ENCODE measurements at places on chromosomes 4 and X.

GRCh38 chrX:72110051-72110875, 21.5 kb downstream of the RTL5 start:
- no peak for DNase-seq

- peak; percentile 59 for DNase-seq
Observed at GRCh38 chr4:879729-880077, 52.4 kb downstream of the GAK start.

DNA sequence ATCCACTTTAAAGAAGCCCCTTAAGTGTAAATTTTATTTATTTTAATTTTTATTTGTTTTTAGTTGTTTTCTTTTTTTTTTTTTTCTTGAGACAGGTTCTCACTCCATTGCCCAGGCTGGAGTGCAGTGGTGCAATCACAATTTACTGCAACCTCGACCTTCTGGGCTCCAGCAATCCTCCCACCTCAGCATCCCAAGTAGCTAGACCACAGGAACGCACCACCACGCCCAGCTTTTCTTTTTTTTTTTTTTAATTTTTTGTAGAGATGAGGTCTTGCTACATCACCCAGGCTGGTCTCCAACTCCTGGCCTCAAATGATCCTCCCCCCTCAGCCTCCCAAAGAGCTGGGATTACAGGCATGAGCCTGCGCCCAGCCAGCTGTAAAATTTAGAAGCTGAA, 6.0 kb downstream of the SAT1 start:
- no peak for DNase-seq

- DNase-seq = no peak
Observed at GRCh38 chr4:158884280-158884679, 115.5 kb downstream of the FNIP2 start.

GRCh38 chr4:74570095-74570494, 125.2 kb downstream of the AREG start:
- DNase-seq = no peak

DNA sequence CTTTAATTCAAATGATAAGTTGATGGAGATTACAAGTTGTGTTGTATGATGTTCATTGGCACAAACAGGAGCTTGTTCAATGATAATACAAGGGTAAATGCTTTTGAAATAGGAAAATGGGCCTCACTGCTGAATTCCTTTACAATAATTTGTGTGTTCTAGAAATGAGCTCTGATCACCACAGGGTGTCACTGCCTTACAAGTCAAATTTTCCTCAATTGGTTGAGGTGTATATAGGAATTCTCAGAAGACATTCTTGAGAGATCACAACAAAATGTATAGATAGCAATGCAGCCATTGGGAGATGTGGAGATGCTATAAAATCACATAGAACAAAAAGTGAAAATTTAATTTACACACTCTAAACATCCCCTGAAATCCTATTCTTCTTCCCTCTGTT, 49.6 kb downstream of the KLF8 start:
- DNase-seq = no peak

DNA sequence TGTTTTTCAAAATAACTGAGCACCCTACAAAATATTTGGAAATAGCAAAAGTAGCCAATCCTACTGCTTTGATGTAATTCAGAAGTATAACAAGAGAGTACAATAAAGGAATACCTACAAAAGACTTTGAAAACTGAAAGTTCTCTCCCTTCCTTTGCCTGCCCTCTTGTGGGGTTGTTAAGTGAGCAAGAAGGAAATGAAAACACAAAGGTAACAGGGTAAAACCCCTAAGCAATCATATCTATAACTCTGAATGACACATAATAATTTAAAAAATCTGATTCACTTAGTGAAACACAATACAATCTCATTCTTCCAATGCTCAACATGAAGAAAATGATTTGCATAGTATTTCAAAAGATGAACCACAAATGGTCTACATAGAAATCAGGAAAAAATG, 98.2 kb downstream of the FRYL start:
- no peak for DNase-seq

Data from epithelial cell of proximal tubule (primary cell).